ENCODE measurements at places on chromosomes 6 and 20.
A peak's percentile ranks its signal among the peaks of the same experiment; 100 is the strongest.

DNA sequence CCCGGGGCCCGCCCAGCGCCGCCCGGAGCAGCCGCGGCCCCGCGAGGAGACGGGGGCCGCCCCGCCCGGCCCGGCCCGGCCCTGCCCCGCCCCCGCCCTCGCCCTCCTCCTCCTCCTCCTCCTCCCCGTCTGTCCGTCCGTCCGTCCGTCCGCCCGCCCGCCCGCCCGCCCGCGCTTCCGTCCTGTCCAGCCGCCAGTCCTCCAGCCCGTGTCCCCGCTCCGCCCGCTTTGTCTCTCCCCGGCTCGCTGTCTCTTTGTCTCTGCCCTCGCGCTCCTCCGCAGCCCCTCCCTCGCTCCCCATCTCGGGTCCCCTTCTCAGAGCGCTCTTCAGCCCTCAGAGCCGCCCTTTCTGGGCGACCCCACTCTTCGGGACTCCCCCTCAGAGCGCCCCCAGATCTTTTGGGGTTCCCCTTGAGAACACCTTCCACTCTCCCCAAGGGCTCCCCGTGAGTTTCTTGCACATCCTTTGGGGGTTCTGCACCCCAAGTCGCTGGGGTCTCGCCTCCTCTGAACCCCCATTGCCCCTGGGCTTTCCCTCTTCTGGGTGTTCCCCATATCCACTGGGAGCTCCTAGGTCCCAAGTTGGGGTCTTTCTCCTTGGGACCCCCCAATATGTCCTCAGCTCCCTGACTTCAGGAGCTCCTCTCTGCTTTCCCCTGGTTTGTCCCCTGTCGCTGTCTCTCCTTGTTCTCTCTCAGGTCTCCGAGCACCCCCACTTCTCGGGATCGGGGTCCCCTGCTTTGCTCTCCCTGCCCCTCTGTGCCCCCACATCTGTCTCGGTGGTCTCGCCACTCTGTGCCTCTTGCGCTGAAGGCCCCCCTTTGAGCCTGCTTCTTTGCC, 79.5 kb upstream of the MYL9 start:
- DNase-seq = peak; percentile 35

- no peak for DNase-seq
Observed at GRCh38 chr20:51422514-51423289, 119.8 kb downstream of the NFATC2 start.

GRCh38 chr6:107786709-107787588, 37.2 kb downstream of the SCML4 start:
- DNase-seq = no peak

- no peak for DNase-seq
Observed at GRCh38 chr20:45919542-45920399, 7.8 kb upstream of the PLTP start.

GRCh38 chr6:157430834-157431233, 49.8 kb downstream of the ZDHHC14 start:
- DNase-seq = no peak

- DNase-seq = no peak
Observed at GRCh38 chr6:32424589-32425300, 14.9 kb upstream of the HLA-DRA start.

- no peak for DNase-seq
Observed at GRCh38 chr20:56762401-56762800, 133.3 kb downstream of the TFAP2C start.

DNA sequence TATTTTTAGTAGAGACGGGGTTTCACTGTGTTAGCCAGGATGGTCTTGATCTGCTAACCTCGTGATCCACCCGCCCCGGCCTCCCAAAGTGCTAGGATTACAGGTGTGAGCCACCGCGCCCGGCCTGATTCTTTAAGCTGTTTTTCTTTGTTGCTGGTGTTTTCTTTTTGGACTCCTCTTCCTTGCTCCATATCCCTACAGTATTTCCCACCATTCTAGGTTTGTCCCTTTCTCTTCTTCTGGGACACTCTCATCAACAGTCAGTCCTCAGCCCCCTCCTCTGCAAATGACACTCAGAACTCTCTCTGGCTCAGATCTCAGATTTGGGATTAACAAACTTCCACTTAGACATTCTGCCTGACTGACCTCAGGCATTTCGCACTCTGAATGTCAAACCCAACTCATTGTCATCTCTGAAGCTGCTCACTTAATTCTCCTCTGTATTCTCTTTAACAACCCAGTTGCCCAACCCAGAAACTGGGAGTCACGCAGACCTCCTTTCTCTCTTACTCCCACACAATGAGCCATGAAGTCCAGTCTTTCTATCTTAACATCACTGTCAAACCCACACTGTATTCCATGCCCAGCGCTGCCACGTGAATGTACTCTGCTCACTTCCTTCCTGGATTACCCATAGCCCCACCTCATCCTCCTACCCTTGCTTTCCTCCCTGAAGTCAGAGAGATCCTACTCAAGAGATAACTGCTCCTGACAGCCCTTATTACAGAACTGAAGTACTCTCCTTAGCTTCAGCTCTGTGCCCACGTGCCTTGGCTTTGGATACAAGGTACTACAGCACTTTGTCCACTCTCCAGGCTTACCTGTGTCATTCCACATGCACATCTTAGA, 2.6 kb downstream of the MPIG6B start:
- no peak for DNase-seq

DNA sequence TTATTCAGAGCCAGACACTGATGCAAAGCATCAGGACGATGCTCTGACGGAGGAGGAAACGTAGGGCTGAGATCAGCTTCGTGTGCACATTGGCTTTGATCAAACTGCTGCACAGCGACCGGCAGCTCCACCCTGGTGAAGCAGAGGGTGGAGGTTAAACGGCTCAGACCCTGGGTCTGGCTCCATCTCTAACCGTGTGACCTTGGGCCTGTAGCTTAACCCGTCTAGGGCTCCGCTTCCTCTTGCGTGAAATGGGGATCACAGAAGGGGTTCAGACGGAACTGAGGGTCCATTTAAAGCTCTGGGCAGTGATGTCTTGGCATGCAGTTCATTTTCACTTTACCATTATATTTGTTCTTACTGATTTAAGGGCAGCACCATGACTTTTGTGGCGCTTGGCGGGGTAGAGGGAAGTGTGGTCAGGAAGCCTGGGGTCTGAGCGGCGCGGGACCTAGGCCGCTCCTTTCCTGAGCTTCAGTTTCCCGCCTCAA, 644 bp downstream of the RBL1 start:
- peak; percentile 15 for DNase-seq

DNA sequence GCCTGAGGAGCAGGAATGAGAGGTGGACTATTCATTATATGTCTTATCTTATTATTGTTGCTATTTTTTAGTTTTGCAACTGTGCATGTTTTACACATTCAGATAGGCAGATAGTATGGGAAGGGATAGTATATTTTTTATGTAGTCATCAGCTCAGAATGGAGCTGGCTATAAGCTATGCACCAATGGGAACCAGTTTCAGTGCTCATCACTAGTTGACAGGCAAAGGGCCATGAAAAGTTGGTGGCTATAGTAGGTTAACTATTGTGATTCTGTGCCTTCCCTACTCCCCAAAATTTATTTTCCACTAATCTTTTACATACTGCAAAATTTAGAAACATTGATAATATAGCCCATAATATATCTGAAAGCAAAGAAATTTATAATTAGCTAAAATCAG, 5.3 kb upstream of the UBD start:
- DNase-seq = no peak
